IPS-NIHi11 (cell line): ENCODE measurements at places on chromosomes 4 and X.

- no peak for DNase-seq
Observed at GRCh38 chr4:19155568-19155967, 1096.1 kb upstream of the SLIT2 start.

DNA sequence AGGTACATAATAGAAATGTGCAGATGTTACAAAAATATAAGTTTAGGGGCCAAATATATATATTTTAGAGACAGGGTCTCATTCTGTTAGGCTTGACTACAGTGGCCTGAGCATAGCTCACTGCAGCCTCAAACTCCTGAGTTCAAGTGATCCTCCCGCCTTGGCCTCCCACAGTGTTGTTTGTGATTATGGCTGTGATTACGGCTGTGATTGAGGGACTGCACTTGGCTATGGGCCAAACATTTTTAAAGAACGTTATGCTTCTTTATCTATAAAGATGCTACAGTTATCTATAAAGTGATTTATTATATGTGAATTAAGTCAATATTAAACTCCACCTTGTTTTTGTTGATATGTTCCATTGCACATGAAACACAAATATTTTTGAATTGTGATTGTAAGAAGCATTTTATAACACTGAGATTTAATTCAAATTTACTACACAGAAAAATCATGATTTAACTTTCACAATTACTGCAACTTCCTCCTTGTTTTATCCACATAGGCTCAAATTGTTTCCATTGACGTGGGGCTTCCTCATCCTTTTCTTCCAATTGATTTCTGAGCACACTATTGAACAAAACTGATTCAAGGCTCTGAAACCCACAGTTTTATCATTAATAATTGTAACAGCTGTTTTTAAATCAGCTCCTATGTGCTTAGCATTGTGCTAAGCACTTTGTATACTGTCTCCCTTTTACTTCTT, 68.4 kb upstream of the BMPR1B start:
- no peak for DNase-seq

- no peak for DNase-seq
Observed at GRCh38 chrX:117568238-117568637, 548.4 kb downstream of the KLHL13 start.

DNA sequence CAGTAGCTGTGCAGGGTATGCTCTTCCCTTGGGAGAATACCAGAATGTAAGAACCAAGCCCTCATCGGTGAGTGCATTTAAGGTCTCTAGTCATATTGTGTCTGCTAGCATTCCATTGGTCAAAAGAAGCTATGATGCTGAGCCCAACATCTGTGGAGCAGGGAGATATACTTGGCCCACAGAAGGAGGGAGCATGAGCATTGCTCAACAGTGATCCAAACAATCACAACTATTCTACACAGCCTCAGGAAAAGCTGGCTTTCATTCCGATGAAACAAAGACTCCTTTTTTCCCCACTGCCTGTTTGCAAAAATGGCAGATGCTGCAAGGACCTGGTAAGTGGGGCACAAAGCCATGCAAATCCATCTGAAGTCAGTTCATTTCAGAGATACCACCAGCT, 80.6 kb upstream of the DHX15 start:
- DNase-seq = no peak

GRCh38 chr4:99657798-99658197, at the start of gene C4orf54:
C4orf54 (minus strand) TSS chr4:99657828; CDS start chr4:99654648, 3,180 bp downstream.
- DNase-seq = no peak

DNA sequence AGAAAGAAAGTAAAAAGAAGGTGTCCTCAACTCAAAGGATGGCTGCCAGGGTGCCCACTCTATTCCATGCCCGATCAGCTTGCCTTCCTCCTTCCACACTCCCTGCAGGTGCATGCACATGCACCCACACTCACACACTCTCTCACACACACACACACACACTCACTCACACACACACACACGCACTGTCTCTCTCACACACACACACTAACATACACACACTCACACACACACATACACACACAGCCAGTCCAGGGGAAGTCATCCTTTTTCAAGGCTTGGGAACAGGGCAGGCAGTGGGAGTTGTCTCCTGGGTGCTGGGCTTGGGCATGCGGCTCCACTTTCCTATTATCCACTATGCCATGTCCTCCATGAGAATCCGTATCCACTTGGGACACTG, 50.4 kb downstream of the CRMP1 start:
- DNase-seq = no peak

GRCh38 chr4:111775556-111776297, 369.5 kb upstream of the FAM241A start:
- no peak for DNase-seq

DNA sequence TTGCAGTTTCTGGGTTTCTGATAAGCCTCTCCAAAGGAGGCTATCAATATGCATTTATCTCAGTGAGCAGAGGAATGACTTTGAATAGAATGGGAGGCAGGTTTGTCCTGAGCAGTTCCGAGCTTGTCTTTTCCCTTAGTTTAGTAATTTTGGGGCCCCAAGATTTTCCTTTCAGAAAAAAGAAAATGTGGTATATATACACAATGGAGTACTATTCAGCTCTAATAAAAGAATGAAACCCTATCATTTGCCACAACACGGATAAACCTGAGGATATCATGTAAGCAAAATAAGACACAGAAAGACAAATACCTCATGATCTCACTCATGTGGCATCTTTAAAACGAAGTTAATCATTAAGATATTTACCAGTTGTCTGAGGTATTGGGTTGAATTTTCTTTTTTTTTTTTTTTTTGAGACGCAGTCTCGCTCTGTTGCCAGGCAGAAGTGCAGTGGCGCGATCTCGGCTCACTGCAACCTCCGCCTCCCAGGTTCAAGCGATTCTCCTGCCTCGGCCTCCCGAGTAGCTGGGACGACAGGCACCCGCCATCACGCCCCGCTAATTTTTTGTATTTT, 540 bp downstream of the ZNF721 start:
- DNase-seq = no peak

DNA sequence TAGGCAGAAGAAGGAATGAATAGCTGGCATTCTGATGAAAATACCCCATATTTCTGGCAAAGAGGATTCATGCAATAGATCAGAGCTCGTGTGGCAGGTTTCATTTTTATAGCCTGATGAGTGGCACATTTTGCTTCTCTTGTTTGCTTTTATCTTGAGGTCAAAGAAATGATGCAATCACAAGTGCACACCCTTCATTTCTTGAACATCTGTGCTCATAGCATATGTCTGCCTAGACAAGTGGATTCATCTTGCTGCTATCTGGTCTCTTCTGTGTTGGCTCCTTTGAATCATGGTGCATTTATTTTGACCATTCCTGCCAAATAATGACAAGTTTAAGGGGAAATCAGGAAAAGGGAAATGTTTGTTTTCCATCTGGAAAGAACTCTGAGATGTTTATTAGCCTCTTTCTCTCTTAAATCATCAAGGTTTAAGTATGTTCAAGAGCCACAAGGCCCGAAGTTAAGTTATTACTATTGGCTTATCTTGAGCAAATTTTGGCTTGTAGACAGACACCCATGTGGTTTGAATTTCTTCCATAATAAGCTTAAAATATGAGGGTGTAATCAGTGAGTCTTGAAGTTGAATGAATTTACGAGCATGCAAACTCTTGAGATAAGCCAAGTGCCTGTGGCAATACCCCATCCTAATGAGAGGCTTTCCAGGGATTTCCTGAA, 59.3 kb upstream of the HS3ST1 start:
- no peak for DNase-seq

GRCh38 chr4:94251094-94251493, 43.4 kb downstream of the SMARCAD1 start:
- DNase-seq = no peak

DNA sequence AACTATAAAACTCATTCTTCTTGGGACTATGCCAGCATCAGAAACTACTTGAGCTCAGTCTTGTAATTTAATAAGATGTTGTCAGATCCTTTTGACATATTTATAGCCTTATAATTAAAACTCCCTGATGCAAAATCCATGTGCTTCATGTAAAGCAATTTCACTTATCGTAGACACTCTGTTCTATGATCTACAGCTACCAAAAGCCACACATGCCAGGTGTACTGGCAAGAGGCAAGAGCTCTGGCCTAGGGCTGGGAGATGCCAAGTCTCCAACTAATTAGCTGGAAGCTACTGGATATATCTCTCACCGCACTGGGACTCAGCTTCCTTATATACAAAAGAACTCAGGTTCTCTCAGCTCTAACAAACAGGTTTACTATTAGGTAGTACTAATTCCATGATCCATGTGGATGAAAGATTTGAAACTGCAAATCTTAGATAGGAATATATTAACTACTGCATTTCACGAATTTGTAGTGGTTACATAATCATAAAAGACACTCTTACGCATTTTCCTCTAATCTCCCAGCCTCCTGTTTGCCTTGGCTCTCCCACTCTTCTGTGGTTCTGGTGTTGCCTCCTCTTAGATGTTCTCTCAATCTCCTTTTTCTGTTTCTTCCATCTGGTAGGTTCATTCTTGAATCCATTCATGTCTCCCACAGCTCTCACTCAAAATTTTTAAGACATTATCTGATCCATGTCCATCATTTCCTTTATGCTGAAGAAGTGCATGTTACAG, 103.0 kb downstream of the HHIP start:
- DNase-seq = no peak

DNA sequence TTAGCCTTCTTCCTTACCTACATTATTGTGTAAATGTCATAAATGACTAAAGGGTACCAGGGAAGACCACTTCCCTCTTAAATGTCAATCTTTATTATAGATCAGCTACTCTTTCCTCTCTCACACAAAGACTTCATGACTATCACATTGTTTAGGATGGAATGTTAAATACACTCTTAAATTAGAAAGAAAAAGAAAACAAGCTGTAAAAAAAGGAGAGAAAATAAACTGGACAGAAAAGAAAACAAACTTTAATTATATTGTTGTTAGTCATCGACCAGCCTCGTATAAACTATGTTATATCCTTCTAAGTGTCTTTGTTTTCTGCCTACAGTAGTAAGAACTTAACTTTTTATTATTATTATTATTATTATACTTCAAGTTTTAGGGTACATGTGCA, 666.4 kb upstream of the NR3C2 start:
- no peak for DNase-seq

DNA sequence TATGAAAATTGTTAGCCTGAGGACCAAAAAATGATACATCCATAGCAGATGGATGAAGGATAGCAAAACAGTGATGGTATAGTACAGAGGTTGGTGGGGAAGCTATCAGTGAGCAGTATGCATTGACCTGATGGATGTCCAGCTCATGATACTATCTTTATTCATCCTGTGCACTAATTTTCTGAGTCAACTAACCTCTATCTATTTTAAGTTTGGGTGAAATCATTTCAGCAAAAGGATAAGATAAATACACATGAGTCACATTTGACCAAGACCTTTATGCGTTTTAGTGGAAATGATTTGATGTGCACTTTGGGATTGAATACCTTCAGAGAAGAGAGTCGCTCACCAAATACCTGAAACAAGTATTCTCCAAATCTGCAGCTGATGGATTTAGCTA, 351.0 kb upstream of the NR3C2 start:
- no peak for DNase-seq

- DNase-seq = no peak
Observed at GRCh38 chrX:127702527-127702926, 349.7 kb downstream of the ACTRT1 start.

- DNase-seq = no peak
Observed at GRCh38 chr4:82677327-82677726, 115.5 kb upstream of the TMEM150C start.

GRCh38 chrX:70089604-70090297, 27.5 kb downstream of the OTUD6A start:
- DNase-seq = no peak

DNA sequence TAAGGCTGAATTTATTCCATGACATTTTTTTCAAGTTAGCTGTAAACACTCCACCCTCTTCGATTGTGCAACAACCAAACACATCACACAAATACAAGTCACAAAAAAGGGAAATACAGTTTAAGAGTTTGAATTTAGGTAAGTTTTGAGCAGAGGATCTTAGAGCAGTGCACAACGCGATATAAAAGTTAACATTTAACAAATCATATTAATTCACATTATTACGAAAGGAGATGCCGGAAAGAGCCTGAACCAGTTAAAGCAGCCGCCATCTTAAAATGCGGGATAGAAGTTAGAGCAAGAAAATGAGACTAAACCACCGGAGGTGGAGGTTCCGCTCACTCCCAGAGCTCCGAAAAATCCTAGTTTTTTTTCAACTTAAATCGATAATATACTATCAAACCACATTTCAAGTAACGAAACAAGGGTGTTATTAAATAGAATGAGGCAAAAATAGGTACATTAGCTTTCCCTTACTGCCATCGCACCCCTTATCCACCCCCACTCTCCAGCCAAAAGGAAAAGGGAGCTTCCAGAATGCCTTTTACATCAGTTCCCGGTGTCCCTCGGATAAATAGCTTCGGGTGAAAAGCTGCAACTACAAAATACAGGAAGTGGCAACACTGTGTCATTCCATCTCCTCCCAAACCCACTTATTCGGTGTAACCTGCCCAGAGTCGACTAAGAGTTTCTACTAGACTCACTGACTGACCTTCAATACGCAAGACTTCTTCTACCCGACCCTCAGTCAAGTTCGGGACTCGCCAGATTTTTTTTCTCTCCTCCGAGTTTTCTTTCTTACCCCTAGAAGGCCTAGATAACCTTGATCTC, 1.9 kb downstream of the UBE2D3 start:
- DNase-seq = peak; percentile 17

DNA sequence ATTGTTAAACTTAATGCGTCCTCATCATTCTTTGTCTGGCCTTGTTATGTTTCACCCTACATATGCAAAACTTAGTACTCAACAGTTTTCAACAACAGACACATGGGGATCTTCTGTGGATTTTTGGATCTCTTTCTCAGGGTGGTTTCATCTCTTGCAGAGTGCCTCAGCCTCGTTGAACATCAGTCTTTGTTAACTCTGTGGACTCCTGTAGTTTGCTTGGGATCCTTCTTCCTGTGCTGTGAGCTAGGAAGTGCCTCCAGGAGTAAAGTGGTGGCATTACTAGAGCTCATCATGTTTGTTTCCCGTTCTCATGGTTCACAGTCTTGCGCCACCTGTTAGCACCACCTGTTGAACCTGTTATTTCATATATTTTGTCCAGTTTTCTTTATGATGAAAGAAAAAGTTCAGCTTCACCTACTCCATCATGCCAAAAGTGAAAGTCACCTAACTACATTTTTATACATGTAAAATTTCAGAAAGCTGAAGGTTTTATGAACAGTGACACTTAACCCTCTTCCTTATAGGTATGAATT, 27.5 kb upstream of the NDUFC1 start:
- DNase-seq = peak; percentile 14

DNA sequence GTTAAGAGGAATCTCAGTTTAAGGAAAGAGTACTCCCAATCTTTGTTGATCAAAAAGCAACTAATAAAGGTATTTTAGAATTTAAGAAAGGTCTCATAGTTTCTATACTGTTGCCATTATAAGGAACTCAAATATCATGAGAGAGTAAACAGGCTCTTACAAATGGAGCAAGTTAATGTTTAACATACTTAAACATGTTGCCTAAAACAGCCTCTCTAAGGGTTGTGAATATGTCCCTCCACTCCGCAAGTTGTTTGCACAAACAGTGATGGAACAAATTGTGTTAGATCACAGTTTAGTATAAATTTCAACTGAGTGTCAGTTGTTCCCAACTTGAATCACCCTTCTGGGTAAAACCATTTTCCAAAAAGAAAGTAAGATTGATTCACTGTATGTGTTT, 1678.3 kb downstream of the PCDH19 start:
- no peak for DNase-seq

GRCh38 chrX:75625232-75625631, 102.4 kb upstream of the ZDHHC15 start:
- no peak for DNase-seq
